ENCODE measurements at places on chromosomes 11 and 22.

DNA sequence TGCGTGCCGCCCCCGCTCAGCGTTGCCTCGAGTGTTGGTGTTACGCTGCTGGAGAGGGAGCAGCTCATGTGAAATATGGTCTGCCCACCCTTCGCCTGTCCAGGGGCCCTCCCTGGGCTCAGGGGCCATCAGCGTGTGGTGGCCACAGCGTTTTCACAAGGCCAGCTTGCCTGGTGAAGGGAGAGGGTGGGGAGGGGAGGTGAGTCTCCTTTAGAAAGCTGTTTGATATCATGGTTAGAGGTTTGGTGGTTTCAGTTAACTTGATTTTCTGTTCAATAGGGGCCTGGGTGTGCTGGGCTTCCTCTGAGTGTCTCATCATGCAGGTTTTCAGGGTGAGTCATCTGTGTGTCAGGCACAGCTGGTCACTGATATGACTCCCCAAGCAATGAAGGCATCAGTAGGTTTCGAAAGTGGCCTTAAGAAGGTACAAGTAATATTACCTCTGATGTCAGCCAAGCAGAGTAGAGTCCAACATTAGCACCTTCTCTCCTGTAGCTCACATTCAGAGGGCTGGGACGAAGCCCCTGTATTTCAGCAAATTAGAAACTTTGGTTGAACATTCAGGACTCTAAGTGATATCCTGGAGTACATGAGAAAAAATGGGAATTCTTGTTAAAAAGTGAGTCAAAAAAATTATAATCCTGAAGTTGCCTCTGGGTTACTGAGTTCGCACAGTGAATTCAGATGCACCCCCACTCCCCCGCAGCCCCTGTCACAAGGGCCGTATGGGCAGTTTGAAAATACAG is 172.5 kb downstream of the TBC1D22A start:
- DNase-seq, result peak; percentile 45

DNA sequence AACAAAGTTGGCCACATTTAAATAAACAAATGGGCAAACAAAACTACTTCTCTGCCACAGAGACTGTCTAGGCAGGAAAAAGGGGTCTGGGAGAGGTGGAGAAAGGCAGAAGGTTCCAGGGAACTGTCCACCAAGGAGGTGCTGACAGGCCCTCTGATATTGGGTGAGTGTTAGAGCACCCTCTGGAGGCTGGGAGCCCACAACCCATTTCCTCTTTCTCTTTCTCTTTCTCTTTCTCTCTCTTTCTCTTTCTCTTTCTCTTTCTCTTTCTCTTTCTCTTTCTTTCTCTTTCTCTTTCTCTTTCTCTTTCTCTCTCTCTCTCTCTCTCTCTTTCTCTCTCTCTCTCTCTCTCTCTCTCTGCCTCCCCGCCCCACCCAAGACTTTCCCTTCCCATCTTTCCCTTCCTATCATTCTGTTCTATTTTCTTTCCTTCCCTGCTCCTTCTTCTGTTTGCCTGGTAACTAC is 912.8 kb downstream of the DLG2 start:
- no peak for DNase-seq

DNA sequence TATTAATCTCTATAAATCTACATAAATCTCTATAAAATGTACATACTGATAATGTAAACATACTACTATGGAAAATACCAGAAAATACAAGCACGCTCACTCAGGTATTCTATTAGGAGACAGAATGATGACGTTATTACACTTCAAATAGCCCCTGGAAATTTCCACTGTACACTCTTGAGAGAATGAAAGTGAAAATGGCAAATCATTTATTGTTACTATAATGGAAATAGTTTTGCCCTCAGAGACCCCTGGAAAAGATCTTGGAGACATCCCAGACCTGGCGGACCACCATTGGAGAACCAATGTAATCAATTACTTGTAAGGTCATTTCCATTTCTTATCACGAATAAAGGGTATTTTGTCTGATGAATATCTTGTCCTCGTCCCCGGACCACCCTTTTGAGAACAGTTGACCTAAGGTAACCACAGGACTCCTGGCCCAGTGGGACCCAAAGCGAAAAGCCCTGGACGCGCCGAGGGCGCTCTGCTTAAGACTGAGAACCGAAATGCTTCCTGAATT is 509 bp upstream of the PRRG4 start:
- no peak for DNase-seq

GRCh38 chr11:111308140-111308539 is 9.8 kb downstream of the POU2AF3 start:
- DNase-seq, result no peak

DNA sequence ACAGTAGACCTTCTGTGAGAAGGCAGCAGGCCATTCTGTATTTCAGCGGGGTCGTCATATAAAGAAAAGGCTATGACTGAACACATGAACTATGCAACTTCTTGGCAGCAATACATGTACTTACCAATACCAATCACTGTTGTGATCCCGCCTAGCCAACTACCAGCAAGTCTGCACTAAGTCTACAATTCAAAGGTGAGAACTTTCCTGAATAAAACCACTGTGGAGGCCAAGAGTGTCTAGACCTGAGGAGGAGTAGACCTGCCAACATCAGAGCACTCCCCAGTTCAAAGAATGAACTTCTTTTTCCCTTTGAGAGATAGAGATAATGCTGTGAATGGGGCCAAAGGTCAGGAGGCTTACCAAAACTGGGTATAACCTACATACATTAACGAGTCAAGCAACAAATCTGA is 108.2 kb downstream of the SIK3 start:
- no peak for DNase-seq

DNA sequence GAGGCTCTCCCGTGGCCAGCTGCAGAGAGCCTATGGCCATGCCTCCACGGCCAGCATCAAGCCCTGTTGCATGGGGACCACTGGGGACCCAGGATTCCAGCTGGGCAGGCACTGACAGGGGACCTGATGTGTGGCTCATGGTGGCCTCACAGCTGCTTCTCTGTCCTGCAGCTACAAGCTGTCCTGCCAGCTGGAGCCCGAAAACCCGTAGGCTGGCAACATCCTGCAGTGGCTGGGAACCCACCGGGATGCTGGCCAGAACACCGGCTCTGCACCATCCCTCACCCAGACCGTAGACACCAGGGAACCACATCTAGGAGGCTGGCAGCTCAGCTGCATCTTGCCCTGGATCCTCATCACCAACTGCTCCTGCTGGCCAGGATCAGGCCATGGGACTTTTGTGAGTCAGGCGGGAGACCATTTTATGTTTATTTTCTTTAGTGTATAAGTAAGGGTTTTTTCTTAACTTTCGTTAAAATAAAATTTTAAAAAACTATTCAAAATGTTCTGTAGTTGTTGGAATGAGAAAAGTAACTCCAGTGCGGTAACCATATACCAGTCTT is 7.9 kb downstream of the RGL4 start:
- DNase-seq, result no peak

GRCh38 chr11:17293311-17293710 is 16.8 kb downstream of the NUCB2 start:
- no peak for DNase-seq

- DNase-seq, result peak; percentile 54
Observed at GRCh38 chr22:19663821-19664355, 50.4 kb upstream of the SEPTIN5 start.

DNA sequence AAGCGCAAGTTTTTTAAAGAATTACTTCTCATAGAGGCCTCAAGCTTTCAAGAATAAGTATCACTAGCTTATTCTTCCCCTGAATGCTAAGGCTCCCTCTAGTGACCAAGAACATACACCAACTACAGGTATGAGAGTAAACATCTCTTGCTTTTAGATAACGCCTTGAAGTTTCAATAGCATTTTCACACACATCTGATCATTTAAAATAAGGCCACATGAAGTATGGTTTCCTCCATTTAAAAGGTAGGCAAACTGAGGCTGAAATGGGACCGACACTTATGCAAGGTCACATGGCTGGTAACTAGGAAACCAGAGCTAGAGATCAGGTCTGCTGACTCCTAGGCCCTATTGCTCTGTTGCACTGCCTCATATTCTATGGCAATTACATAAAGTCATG is 66.5 kb downstream of the CCDC34 start:
- DNase-seq, result no peak

DNA sequence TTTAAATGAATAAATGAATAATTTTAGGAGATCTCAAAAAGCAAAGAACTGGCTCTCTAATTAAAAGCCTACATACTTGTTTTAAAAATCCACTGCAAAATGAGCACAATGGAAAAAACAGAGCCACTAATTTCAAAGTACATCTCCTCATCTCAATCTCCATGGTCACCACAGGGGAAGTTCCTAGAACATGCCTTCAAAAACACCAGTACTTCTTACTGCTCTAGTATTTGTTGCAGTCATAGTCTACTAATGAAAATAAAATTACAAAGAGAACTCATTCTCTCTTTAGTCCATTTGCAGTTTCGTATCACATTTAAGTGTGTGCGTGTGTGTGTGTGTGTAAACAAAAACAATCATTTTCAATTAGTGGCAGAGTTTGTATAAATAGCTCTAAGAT is 54.0 kb downstream of the PIK3C2A start:
- no peak for DNase-seq

DNA sequence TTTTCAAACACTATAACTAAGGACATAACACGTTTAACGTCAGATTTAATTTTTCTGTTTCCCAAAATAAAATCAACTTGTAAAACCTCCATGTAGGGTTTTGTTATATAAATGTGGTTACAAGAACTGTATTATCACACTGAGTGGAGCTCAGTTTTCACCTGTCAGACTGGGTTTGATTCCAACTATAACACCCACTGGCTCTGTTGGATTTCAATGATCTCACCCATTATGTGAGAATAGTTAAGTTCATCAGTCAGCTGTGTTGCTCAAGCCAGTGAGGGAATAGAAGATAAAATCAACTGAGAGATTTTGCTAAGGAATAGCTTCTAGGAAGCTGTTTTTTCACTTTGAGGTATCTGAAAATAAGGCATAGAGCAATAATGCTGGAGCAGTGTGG is 5.1 kb upstream of the OR52R1 start:
- DNase-seq, result no peak

GRCh38 chr22:39719559-39720450 is 149.3 kb downstream of the CACNA1I start:
- peak; percentile 2 for DNase-seq

GRCh38 chr11:78032090-78032489 is 9.0 kb upstream of the KCTD14 start:
- DNase-seq, result no peak

GRCh38 chr11:126390272-126390867 is 34.9 kb downstream of the ST3GAL4 start:
- no peak for DNase-seq

DNA sequence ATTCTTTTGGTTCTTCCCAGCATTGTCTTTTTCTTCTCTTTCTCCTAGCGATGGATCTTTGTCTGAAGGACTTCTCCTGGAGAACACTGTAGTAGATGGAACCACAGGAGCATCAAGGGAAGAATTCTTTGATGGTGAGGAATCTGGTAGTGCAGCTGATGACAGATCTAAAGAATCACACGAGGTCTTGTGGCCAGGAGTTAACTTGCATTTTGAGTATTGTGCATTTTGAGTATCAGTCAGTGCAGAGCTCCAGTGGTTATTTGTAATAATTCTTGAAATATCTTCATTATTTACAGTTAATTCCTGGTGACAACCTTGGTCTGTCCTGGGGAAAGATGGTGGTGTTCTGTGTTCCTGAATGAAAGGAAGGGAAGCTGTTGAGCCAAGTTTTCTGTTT is 14.5 kb upstream of the POGLUT3 start:
- no peak for DNase-seq

DNA sequence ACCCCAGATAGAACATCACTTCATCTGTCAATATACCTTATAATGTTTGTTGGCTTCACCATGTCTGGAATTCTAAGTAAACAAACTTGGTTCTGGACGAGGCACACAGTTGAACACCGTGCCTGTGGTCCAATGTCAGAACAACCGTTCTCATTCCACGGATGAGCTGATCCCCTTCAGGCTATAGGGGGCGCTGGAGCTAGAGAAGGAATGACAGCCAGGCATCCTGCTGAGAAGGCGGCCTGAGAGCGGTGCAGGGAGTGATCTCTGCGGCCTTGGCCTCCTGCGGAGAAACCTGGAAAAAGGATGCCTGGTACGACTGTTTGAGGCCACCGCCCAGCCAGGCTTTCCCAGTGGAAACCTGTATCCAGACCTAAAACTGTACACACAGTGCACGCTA is 48.7 kb downstream of the FDX1 start:
- DNase-seq, result no peak

DNA sequence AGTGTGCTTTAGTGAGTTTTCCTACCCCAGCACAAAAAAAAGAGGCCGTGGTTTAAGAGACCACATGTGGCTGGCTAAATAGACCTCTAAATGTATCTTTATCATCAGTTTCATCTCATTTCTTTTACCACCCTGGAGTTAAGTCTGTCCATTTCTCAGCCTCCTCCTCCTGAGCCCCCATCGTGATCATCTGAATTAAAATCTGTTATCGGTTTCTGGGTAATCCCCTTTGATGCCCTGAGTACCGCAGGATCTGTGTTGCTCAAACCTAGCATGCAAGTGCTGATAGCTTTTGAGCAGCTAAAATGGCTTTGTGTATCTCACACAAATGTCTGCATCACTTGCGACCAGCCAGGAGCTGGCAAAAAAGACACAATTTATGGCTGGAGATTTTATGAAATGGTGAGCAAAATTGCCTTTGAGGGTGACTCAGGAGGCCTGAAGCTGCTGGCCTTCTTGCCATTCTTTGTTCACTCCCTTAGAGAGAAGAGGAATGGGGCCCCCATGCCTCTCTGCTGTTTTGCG is 236.5 kb downstream of the NTM start:
- no peak for DNase-seq

DNA sequence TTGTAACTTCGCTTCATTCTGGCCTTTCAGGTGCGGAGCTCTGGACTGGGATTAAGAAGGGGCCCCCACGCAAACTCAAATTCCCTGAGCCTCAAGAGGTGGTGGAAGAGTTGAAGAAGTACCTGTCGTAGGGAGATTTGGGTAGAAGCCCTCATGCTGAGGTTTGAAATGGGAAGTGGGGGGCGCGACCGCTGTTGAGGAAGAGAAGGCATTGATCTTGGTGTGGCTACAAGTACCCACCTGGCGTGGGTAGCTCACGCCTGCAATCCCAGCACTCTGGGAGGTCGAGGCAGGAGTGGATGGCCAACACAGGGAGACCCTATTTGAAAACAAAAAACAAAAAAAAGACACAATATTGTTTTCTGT is 779 bp downstream of the SELENOH start:
- no peak for DNase-seq

DNA sequence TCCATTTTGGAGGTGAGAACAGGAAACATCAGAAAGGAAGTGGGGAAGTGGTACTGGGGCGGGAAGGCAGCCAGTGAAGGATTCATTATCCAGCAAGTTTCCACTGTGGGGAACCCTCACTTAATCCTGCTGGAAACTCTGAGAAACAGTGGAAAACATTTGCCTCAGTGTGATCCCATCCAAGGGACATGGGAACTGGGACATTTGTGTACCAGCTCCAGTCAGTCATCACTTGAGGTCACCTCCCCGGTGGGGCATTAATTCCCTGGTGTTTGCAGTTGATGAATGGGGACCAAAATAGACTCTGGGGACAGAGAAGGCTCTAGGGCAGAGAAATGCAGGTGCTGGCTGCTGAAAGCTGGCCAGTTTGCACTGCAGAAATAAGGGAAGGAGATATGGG is 599.9 kb downstream of the BUD13 start:
- no peak for DNase-seq

GRCh38 chr22:29879753-29880152 is 3.2 kb upstream of the MTMR3 start:
- DNase-seq, result no peak

GRCh38 chr11:84035645-84036044 is 749.5 kb upstream of the CCDC90B start:
- DNase-seq, result no peak

Data from smooth muscle cell of the brain vasculature (primary cell).